Activated CD4-positive, CD25-positive, alpha-beta regulatory T cell treated with anti-CD3 and anti-CD28 coated beads, Interleukin-2, amount 50 U/mL, for 16 hours (primary cell): ENCODE measurements at places on chromosomes 12 and 14.

- no peak for DNase-seq
These were observed 39.5 kb downstream of the CLIP1 start for GRCh38 chr12:122382919-122383350.

DNA sequence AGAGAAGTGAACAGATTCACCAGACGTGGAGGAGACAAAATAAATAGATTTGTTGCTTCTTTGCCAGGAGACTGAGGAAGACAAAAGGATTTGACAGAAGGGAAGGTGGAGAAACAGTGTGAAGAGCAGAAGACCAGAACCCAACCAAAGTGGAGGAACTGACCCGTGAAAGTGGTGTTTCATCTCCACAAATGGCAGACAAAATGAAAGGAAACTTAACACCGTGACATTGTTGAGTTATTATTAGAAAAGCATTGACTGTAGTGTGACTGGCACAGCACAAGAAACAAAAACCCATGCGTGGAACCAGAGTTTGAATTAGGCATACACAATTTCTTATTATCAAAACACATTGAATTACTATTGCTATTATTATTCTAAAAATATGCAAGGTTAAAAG is 518.1 kb downstream of the TMEM121 start:
- no peak for DNase-seq

- no peak for DNase-seq
These were observed 29.6 kb downstream of the ZFHX2 start for GRCh38 chr14:23521785-23522640.

DNA sequence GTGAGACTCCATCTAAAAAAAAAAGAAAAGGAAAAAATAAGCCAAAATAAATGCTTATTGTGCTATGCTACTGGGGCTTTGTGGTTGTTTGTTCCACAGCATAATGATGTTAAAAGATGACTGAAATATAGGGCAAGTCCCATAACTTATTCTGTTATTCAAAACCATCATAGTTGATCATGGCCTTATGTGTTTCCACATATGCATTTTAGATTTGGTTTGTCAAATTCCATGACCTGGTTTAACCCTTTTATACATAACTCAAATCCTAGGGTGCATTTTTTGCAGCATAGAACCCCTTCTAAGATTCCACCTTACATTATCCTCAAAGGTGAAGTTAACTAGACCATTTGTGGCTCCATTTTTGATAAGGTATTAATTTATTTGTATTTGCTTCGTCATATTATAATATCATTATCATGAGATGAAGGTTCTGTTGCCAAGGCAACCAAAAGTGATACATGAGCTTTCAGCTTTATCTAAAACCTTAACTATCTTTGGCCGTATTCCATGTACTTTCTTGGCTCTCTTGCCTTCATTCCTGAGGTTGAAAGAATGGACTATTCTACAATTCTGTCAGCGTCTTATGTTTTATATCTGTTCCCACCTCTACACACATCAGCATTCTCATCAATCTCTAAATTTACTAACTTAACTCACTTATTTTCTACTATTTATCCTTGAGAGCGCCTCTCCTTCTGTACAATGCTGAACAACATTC is 138.7 kb upstream of the DYRK2 start:
- no peak for DNase-seq

DNA sequence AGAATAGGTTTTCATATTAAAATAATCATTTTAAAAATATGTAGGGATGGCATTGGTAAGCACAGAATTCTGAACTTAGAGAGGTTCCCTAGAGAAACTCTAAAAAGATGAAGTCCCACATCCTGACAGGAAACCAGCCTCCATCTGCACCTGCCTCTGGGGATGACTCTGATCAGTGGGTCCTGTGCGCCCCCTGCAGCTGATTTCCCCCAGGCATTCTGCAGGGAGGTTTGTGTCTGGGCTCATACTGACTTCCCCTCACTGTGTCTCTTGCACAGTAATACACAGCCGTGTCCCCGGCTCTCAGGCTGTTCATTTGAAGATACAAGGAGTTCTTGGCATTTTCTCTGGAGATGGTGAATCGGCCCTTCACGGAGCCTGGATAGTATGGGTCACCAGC is 602.9 kb downstream of the TMEM121 start:
- DNase-seq: no peak

DNA sequence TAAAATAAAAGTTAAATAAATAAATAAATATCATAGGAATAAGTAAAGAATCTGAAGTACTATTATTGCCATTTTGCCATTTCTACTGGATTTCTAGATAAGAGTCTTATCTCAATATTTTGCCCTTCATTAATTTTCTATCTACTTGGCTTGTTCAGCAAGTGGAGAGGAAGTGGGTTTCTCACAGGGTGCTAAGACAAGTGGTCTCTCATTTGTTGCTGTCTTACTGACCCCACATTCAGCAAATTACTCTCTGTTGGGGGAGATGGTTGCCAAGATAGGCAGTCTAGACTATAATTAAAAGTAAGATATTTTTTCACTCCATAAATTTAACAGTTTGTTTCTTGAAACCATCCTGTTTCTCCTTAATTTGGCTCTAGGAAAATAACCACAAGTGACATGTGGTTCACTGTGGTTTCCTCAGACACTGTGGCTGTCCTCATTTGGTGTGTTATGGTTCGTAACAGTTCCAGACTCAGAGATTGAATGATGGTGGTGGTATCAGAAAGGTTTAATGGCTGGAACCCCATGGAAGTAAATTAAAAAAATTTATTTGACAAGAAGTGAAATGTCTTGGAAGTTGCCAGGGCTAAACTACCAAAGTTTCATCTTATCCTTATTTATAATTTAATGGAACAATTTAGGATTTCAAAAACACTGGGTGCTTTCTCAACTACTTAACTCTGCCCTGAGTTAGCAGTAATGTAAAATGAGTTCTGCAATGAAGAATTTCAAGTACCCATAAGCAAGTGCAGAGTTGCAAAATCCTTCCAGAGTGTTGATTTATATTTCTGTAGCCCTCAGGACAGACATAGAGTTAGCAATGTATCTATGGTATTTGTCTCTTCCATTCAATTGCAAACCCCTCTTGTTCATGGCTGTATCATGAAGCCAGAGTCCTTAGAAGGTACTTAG is 214.8 kb downstream of the MSRB3 start:
- DNase-seq: no peak

- DNase-seq: no peak
These were observed 31.5 kb upstream of the CACNA2D4 start for GRCh38 chr12:1949771-1950470.

DNA sequence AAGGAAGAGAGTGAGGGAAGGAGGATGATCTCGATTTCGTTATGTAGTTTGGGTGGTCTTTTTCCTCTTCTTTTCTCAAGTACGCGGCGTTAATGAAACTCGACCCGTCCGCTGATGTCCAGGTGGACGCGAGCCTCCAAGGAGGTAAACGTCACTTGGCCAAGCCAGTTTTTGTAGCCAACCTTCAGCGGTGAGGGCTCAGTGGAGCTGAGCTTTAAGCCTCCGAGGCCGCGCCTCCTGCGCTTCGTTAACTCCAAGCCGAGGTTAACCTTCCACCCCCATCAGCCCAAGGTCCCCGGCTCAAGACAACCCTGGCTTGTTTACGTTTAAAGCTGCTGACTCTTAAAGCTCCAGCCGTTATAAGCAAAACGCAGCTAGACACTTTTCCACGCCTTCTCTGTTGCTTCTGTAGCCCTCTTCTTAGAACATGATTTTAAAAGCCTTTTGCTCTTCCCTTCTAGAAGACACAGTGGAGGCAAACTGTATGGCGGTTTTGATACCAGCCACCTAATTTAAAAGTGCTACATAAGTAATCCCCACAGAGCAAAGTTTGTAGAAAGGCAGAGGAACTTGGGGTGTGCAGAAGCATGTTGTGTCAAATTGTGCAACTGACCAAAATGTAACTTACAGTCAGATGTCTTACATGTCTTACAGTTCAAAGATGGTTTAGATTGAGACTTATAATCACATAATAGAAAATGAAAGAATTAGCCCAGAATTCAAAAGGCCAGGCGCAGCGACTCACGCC is 923 bp upstream of the ITPR2 start:
- DNase-seq: no peak

- DNase-seq: no peak
These were observed 6.9 kb upstream of the PIP4K2C start for GRCh38 chr12:57584050-57584449.

GRCh38 chr12:3076730-3077571 is at the start of gene TSPAN9:
Gene TSPAN9, plus strand, starts transcription at chr12:3077379. Its CDS starts 123,815 bp downstream, at chr12:3201194.
- peak; percentile 8 for DNase-seq

- DNase-seq: no peak
These were observed 271.6 kb upstream of the RTL1 start for GRCh38 chr14:101174980-101175606.

- DNase-seq: no peak
These were observed 38.5 kb downstream of the OAS2 start for GRCh38 chr12:113016796-113017195.

- no peak for DNase-seq
These were observed 5.7 kb upstream of the MLF2 start for GRCh38 chr12:6758506-6759095.

DNA sequence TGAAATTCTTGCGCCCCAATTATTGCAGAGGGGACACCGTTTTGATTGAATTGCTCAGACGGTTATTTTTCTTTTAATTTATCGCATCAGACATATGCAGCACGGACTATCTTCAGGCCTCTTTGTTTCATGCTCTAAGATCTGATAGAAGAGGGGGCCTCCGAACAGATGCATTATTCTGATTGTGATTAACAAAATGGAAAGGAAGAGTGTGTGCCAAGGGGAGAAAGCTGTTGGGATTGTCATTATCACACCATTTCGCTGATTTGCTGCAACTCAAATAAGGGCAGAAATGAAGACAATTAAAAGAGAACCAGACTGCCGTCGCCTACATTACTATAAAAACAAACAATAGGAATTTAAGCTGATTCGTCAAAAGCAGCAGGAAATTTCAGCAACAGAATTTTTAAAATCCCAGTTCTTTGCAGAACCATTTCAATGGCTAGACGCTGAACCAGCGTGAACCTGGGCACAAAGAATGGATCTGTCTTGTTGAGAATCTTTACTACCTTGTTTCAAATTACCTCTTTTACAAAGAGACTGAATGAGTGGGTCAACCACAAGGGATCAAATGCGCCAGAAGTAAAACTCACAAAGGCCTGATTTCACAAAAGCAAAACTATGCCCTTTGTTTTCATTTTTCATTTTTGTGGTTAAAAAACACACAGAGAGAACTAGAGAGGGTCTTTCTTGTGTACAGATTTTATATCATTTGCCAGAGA is 30.6 kb downstream of the TMEM132D start:
- no peak for DNase-seq

DNA sequence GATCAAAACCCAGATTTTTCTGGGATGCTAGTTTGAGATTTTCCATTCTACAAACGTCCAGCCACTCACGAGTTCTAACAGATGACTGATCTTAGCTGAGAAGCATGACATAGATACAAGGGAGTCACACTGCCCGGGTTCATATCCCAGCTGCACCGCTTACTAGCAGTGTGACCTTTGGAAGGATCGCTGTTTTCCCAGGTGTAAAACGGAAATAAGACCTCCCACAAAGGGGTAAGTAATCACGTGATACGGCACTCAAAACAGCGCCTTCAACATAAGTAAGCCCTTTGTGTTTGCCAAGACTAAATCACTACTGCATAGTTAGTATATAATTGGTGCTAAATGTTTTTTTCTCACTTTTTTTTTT is 624 bp upstream of the PWP1 start:
- DNase-seq: no peak

GRCh38 chr14:94439453-94440057 is 13.0 kb downstream of the SERPINA11 start:
- DNase-seq: no peak

GRCh38 chr12:93780101-93780641 is 103.0 kb downstream of the CRADD start:
- no peak for DNase-seq

DNA sequence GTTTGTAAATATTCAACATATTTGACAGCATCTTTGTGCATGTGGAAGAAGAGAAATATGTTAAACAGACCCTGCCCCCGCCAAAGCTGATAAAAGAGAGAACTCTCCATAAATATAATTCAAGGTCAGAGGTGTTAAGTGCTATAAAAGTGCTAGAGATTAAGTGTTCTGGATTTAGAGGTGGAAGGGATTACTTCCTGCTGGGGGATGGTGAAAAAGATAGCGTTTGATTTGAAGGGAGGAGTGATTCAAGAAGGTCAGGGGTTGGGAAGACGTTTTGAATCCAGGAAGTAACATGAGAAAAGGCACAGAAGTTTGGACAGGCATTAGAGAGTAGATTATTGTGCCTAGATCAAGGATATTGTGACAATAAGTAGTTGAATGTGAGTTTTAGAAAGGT is 30.2 kb downstream of the RIC8B start:
- DNase-seq: no peak

- DNase-seq: no peak
These were observed at the start of gene PDZRN4 for GRCh38 chr12:41188058-41188840. Gene PDZRN4, plus strand, starts transcription at chr12:41188320.

DNA sequence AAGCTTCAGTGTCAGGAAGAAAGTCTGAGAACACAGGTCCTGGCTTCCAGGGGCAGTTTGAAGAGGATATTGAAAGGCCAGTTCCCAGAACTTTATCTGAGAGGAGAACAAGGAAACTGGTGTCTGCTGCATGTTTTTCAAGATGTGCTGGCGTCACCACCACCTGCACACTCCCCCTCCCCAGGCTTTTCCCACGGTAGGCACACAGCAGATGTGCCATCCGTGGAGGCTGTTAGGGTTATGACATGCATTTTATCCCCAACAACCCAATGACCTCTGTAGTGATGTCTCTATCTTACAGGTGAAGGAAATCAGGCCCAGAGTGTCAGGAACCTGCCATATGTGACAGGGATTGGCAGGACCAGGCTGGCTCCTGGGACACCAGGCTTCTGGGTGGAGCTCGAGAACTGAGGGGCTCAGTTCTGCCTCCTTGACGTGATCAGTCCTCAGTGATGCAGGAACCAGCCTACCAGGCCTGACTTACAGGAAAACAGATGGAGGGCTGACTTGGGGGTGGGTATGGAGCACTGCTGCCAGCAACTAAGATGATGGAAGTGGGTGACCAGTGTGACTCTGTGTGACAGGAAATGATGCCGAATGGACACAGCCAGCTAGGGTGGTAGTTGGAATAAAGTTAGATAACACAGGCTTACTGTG is 16.8 kb downstream of the SLC25A47 start:
- DNase-seq: no peak

- no peak for DNase-seq
These were observed 9.4 kb upstream of the CNIH1 start for GRCh38 chr14:54450535-54450934.

DNA sequence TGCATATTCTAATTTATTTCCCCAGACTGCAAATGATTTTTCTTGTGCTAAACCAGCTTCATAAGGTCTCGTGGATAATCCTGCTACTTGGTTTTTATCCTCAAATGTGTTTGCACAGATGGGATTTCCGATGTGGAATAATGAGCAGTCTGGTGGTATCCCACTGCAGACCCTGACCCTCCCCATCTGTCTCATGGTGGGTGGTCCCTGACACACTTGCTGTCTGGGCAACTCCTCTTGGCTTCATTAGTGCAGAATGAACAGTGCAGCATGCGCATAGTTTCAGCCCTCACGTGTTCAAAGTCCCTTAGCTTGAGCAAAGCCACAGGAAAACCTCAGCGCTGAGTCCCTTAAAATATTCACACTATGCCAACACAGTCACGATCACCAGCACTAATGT is 996.5 kb downstream of the AACS start:
- DNase-seq: no peak

- no peak for DNase-seq
These were observed 977 bp upstream of the TMEM120B start for GRCh38 chr12:121711361-121712189.

- no peak for DNase-seq
These were observed 1.7 kb upstream of the RARG start for GRCh38 chr12:53233671-53234121.
